ENCODE measurements at places on chromosomes 1 and 21.

DNA sequence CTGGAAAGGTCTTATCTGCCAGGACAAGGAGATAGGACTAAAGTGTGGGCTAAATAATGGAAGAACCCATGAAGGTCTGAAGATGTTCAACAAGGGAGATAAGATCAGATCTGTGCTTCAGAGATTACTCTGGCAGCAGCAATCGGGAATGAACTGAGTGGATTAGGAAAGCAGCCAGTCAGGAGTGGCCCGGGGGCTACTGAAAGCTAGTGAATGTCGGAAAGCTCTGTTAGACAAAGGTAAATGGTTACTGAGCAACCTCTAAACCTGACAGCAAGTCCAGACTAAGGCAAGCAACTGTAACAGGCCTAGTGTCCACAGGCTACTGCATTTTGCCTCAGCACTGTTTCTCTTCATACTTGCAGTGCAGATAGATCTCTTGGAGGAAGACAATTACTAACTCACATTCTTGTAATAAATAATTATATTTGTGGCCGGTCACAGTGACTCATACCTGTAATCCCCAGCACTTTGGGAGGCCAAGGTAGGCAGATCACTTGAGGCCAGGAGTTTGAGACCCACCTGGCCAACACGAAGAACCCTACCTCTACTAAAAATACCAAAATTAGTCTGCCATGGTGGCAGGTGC, 12.5 kb downstream of the IQGAP3 start:
- no peak for DNase-seq

GRCh38 chr1:244394346-244394745, 57.4 kb downstream of the ADSS2 start:
- no peak for DNase-seq

DNA sequence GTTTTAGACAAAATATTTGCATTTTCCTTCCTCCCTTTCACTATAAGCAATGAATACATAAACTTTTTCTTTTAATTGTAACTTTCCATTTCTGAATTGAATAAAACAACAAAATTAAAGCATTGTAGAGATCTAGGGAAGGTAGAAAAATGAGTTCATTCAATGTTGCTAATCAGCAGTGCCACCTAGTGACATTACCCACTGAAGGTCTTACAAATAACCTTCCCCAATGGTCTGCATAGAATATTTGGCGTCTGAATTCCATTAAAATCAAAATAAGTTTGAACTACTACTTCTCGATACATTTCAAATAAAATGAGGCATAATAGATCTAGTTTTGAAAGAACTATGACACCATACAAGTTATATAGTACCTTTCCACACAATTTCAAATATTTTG, 19.6 kb downstream of the FH start:
- no peak for DNase-seq

DNA sequence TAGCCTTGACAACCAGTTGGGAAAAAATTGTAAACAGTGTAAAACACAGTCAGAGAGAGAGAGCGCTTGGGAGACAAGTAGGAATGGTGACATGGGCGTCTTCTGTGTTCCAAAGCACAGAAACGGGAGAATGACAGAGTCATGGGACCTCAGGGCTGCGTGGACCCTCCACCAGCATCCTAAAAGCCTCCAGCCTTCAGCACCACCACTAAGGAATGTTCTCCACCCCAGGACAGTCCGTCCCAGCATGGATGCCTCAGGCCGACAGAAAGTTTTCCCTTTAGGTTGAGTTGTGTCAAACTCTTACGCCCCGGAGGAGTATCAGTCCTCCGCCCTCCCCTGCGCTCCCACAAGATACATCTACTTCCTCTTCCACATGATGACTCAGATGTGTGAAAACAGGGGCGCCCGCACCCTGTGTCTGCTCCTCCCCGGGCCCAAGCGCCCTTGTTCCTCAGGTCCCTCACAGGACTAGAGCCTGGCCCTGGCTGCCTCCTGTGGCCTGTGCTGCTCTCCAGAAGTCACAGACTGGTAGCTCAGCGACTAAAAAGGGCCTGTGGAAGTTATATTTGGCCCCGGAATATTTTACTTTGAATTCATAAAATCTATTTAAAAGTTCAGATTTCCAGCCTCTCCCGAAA, 63.9 kb upstream of the EFHD2 start:
- DNase-seq: no peak

GRCh38 chr1:3987669-3988235, 87.7 kb upstream of the C1orf174 start:
- no peak for DNase-seq

DNA sequence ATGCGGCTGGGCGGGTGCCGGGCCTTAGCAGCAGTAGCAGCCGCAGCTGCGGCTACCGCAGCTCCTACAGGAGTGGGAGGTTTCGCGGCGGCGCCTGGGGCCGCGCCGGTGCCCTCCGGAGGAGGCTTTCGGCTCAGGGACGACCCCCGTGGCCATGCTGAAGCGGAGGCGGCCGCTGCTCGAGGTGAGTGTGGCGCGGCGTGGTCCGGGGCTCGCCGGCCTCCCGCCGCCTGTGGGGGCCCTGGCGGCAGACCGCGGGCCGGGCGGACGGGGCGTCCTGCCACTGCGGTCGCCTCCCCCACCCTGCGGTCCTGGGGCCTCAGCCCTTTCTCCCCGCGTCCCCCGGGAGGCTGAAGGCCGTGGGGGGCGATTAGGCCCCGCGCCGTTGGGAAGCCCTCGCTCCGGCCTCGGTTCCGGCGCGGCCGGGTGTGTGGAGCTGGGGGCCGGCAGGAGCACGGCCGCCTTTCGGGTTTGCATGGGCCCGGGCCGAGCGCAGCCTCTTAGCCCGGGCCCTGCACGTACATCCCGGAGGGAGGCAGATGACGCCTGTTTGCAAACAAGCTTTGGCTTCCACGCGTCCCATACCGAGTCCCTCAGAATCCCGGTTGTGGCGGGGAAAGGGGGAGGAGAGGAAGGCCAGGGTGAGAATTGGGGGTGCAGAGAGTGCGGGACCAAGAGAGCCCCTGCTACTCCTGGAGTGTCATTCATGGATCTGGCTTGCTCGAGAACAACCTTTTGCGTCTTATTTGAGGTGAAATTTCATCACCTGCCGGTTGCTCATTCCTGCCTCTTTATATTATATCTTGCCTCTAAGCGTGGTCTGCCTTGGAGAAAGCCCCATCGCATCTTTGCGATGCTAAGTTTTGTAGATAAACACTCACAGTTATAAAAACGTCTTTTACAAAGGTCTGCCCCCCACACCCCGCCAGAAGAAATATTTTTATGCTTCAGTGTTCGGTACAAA, 613 bp downstream of the ZFYVE9 start:
- DNase-seq: no peak

DNA sequence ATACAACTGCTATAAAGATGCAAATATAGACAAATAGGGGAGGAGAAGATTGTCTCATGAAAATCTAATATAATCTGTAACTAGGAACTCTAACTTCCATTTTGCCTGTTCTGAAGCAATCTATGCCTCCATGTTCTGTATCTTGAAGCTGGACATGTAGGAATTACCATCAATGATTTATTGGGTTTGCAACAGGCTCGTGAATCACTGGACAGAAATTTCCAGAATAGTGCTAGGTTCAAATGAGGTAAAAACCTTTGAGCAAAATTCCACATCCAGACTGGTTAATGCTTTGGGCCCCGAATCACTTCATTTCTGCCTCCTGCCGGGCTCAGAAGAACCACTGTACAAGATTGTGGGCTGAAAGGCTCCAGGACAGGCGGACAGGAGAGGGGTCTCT, 110.7 kb upstream of the CTTNBP2NL start:
- no peak for DNase-seq

- DNase-seq: peak; percentile 15
Measured at GRCh38 chr1:103371234-103371633, 154.3 kb upstream of the RNPC3 start.

DNA sequence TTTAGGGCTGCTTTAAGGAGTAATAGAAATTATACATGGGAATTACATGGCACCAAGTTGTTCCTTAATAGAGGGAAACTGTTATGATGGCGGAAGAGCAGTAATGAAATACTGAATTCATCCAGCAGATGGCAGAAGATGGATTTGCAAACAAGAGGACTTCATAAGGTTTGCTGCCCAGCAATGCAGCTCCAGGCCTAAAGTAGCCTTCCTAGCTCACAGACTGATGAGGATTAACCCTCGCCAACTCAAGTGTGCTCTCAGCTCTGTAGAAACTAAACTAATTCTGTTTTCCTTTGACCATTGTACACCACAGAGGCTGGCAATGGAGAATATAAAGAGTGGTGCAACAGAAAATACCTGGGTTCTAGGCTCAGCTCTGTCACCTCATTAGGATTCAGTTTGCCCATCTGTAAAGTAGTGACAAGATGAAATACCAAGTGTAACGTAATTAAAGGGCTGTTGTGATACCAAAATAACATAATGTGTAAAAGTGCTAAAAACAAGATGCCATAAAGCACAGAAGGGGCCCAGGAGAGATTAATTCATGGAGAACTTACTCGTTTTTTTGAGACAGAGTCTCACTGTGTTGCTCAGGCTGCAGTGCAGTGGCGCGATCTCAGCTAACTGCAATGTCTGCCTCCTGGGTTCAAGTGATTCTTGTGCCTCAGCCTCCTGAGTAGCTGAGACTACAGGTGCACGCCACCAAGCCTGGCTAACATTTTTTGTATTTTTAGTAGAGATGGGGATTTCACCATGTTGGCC, 102.4 kb upstream of the SERBP1 start:
- DNase-seq: peak; percentile 57

DNA sequence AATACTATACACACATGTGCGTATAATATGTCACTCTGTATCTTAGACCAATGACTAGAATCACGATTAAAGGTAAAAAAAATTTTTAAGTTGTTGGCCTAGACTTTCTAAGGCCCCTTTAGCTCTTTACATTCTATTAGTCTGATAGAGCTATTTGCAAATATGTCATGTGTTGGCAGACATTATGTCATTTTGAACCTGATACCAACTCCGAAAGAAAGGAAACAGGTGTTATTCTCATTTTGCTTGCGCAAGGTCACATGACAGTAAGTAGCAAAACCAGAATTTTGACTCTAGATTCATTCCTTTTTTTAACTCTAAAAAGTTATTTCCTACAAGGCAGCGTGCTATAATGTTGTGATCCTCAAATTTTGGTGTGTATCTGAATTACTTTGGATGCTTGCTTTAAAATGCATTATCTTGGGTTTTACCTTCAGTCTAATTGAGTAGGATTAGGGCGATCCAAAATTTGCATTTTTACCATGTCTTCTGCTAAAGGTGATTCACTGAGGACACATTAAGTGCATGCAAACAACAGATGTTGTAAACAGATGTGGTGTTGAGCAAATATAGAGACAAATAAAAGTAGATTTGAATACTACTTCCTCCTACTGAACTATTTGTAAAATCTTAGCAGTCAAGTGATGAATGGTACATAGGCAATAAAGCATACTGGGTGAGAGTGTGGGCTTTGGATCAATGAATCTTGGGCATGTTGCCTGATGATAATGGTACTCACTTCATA, 63.5 kb upstream of the KIAA1614 start:
- no peak for DNase-seq

DNA sequence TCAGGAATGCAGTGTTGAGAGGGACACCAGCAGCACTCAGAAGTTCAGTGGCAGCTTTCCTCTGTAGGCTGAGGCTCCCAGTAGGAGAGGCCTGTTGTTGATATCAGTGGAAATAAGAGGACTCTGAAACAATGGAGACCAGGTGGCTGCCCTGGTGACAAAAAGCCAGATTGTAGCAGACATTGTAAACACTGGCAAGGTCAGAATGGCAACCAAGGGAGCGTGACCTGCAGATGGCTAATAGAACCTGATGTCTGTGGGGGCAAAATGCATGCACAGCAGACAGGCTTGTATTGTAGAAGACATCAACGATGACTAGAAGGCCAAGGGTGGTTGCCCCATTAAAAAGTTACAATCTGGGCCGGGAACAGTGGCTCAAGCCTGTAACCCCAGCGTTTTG, 53.1 kb upstream of the GPR37L1 start:
- DNase-seq: no peak

GRCh38 chr1:232450615-232451014, 179.3 kb downstream of the SIPA1L2 start:
- DNase-seq: no peak

- no peak for DNase-seq
Measured at GRCh38 chr1:64474665-64475439, 4.9 kb downstream of the CACHD1 start.

GRCh38 chr1:110083866-110084226, 13.4 kb upstream of the ALX3 start:
- DNase-seq: no peak

- no peak for DNase-seq
Measured at GRCh38 chr1:204819495-204819894, 51.2 kb upstream of the NFASC start.

GRCh38 chr1:2582391-2582790, 4.2 kb upstream of the PRXL2B start:
- DNase-seq: no peak

GRCh38 chr1:65344171-65344814, 35.0 kb downstream of the DNAJC6 start:
- DNase-seq: no peak

DNA sequence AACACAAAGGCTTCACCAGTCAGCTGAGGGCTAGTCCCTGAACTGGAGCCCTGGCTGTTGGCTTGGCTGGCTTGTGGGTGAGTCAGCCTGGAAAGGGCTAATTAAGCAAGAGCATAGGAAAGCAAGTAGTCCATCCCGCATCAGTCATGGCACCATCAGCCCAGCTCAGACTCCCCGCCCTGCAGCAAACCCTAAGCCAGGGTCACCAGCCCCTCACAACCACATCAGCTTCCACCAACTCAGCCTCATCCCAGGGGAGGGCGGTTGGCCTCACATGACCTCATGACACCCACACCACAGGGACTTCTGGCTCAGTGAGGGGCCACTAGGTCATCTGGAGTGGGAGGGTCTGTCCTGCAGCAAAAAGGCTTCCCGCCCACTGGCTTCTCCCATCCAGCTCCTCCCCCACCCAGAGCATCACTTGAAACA, 7.0 kb upstream of the SPATC1L start:
- peak; percentile 24 for DNase-seq

- DNase-seq: no peak
Measured at GRCh38 chr1:199843861-199844260, 183.6 kb upstream of the NR5A2 start.

DNA sequence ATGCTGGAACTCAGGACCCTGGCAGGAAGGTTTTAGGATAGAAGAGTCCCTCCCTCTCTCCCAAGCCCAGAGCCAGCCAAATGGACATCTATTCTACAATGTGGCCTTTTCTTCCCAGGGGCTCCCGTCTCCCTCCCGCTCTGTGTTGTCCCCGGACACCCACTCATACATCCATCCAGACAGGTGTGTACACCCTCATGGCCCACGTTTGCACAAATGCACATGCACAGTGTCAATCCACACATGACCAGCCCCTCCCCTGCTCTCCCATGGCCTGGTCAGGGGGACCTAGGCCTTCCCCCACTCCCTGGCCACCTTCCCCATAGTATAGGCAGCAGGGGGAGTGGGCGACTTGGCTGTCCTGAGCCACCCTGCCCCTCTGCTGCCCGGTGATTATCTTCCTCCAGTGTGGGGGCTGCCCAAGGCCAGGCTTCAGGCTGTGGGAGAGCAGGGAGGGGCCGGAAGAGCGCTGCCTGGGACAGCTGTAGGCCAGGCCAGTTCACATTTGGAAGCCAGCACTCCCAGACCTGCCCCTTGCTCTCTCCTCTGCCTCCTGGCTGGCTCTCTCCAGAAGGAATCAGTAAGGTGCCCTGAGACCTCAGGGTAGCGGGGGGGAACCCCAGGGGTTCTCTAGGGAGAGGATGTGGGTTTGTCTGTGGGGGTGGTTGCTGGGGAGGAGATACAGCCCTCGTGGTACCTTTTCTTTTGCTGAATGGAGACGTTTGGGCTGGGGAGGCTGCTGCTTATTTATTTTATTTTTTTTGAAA, 4.1 kb upstream of the PTPN7 start:
- no peak for DNase-seq

GRCh38 chr1:227734546-227734855, 601 bp downstream of the JMJD4 start:
- DNase-seq: no peak

Measured in fibroblast of skin of left quadriceps (primary cell).